H54 (cell line): ENCODE measurements at places on chromosomes 1 and 21.

- no peak for DNase-seq
Measured at GRCh38 chr1:166350490-166350889, 183.7 kb upstream of the FAM78B start.

DNA sequence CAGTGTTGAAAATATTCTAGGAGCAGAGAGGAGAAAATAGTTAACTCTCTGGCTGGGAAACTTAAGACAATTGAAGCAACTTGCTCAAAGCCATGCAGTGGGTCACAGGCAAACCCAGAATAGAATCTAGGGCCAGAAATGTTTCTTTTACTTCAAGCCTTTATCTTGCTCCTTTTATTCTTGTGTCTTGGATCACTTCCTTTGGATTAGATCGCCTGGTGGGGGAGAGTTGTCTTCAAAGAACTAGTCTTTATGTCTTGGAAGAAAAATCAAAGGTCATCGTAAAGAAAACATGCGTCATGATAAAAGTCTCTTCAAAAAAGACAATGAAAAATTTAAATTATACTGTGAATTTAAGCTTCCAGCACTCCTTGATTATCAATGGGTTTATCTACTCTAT lies 493.6 kb upstream of the USP24 start:
- no peak for DNase-seq

DNA sequence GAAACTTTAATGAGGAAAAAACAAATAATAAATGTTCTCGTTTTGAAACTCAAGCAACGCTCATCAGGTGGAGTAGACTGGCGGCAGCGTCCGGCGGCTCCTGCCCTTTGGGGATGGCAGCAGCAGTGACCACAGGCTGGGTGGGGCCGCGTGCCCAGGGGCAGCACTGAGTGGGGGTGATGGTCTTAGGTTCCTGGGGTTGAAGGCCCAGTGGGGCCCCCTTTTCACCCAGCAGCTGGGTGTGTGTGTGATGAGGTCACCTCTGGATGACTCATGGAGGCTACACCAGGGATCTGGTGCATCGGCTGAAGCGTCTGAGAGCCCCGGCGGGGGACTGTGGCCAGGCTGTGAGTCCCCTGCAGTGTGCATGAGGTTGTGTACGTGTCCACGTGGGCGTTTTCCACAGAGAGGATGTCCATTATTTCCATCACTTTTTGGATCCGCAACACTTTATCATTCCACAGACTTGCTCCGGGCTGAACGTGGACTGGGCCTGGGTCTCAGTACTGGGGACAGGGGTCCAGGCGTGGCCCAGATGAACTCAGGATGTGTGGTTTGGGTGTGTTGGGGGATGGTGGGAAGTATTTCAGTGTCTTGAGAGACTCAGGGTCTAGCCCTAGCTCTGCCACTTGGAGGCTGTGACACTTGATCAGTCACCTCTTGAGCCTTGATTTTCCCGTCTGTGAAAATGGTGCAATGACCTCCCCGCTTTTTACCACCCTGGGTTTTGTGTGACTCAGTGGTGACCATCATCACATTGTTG lies 25.6 kb downstream of the LDLRAP1 start:
- DNase-seq, result peak; percentile 89

- no peak for DNase-seq
Measured at GRCh38 chr1:161511018-161511755, 5.9 kb downstream of the FCGR2A start.

- no peak for DNase-seq
Measured at GRCh38 chr1:204988196-204988595, 54.8 kb upstream of the CNTN2 start.

GRCh38 chr1:153771841-153772593 lies 3.2 kb upstream of the SLC27A3 start:
- no peak for DNase-seq

DNA sequence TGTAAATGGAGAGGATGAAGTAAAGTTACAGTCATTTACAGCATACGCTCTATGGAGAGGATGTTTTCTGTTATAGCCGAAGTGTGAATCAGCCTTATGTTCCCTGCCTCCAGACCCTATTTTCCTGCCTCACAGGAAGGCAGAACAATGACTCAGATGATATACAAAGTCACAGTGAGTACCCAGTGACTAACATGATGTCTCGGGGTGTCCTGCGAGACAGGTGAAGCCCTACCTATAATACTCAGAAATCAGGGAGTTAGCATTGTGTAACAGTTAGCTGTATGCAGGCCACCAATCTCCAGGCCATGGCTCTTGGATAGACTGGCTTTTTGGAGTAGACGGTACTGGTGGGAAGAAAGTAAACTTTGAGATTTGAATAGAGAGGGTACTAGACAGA lies 55.6 kb upstream of the FBXO28 start:
- DNase-seq, result no peak

- DNase-seq, result no peak
Measured at GRCh38 chr1:234336359-234336758, 36.9 kb upstream of the COA6 start.

GRCh38 chr1:221783936-221784335 lies 42.0 kb upstream of the DUSP10 start:
- no peak for DNase-seq
